CD4-positive, CD25-positive, alpha-beta regulatory T cell (primary cell): ENCODE measurements at places on chromosomes 7 and 10. TPM values are rescaled to one million over a fixed set of nuclear protein-coding genes. Genes with fewer than 3 reads are reported as not detected.

Gene DLX6
- not detected for total RNA-seq

DNA sequence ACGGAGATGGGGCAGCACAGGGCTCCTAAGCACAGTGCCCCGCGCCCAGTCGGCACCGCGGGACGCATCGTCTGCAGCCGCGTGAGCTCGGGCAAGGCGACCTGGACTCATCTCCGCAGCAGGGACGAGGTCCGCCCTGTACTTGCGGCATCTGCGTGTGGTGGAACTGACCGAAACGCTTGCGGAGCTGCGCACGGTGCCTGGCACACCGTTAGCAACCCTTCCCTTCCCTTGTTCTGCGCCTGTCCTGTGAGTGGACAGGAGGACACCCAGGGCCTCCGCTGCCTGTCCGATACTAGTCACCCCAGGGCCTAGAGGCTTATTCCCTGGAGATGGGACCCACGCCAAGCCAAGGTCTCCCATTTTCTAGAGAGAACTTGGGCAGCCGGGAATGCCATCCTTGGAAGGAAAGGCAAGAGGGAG lies 98.5 kb downstream of the WDR11 start:
- DNase-seq = no peak
- no peaks in the 10 kb centered on the region for H3K36me3 ChIP-seq
- peaks cover 23% of the 10 kb centered on the region for H3K27me3 ChIP-seq
- peaks cover 9% of the 10 kb centered on the region for H3K4me1 ChIP-seq
- H3K4me3 ChIP-seq = no peak overlapping the region
- no peak overlapping the region for H3K27ac ChIP-seq

Gene MYH16
- not detected for total RNA-seq

- H3K4me3 ChIP-seq = no peak overlapping the region
- H3K36me3 ChIP-seq = no peaks in the 10 kb centered on the region
- no peak for DNase-seq
- no peaks in the 10 kb centered on the region for H3K4me1 ChIP-seq
- no peak overlapping the region for H3K27ac ChIP-seq
- H3K27me3 ChIP-seq = no peaks in the 10 kb centered on the region
Observed at GRCh38 chr7:113819474-113819873, 99.3 kb downstream of the PPP1R3A start.

DNA sequence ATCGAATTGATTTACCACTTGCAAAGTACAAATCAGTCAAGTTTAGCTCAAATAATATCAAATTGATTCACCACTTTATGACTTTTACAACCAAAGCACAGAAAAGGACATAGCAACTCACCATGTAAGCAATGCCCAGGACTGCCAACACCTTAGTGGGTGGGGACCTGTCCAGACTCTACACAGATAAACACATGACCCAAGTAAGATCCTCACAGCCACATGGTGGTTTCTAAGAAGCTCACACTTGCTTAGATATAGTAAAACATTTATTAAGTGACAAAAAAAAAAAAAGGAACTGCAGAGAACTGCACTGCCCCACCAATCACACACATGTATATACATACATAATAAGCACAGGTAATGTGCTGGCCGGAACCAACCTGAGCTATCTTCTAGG lies 116.2 kb downstream of the SLC25A13 start:
- H3K36me3 ChIP-seq = no peaks in the 10 kb centered on the region
- DNase-seq = no peak
- no peaks in the 10 kb centered on the region for H3K4me1 ChIP-seq
- H3K27ac ChIP-seq = no peak overlapping the region
- H3K27me3 ChIP-seq = no peaks in the 10 kb centered on the region
